ENCODE measurements at places on chromosomes 7 and 10.

DNA sequence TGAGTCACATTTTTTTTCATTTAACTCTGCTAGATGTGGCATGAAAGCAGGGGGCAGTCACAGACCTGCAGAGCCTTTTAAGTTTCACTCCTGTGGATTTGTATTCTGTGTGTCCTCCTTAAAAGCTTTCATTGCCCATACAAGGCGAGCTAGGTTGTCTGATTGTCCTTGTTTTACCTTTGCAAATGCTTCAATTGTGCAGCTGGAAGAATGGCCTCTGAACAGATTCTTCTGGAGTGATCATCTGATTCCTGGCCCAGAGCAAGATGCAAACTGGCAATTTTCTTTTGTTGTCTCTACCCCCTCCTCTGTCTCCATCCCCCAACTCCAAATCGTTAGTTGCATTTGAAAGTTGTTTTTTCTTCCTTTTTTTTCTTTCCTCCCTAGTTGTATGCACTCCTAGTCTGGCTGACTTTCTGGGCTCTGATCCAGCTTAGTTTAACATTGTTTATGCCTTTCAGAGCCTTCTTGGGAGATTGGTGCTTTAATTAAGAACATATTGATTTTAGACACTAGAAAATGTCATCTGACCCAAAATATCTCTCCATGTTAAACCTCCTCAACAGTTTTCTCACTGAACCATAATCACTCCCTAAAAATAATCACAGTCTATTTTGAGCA is 150.2 kb downstream of the REEP3 start:
- peaks cover 55% of the 10 kb centered on the region for H3K4me1 ChIP-seq
- no peaks in the 10 kb centered on the region for H3K36me3 ChIP-seq
- peak overlapping the region; percentile 96 for H3K27ac ChIP-seq
- no peaks in the 10 kb centered on the region for H3K27me3 ChIP-seq

GRCh38 chr10:71978476-71978875 is 14.3 kb downstream of the CHST3 start:
- no peaks in the 10 kb centered on the region for H3K27me3 ChIP-seq
- no peak overlapping the region for H3K4me3 ChIP-seq
- DNase-seq = peak; percentile 50

DNA sequence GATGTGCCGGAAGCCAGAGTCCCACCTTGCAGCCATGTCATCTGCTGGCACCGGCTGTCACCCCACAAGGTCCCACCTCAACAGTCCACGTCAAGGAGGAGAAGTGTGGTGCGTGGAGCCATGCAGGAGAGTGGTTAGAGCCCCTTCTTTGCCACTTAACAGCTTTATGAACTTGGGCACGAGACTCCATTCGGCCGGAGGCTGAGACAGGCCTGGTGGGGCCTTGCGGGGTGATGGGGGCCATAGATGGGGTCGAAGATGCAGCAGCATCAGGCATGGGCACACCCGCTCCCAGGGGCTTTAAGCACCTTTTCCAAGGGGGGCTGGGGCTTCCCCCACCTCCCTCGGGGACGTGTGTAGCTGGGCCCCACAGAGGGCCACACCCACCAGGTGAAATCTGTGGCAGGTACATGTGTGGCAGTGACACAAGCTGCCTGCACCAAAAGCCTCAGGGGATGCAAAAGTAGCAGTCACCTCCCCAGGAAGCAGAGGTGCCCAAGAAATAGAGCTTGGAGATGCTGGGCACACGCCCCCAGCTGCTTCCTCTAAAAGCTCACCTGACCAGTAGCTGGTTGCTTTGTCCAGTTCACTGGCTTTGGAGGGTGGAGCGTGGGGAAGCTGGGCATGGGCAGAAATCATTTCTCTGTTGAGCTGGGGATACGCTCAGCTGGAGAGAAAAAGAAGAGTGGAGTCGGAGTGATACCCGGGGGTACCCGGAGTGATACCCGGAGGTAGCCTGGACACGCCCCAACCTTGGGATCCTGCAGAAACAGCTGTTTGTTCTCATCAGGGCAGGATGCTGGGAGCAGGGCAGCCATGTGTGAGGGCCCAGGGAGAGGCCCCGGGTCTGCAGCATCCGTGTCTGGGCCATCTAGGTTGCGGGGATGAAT is 199.8 kb downstream of the EBF3 start:
- H3K36me3 ChIP-seq = no peaks in the 10 kb centered on the region
- peak; percentile 5 for DNase-seq
- peaks cover 8% of the 10 kb centered on the region for H3K4me1 ChIP-seq
- no peak overlapping the region for H3K4me3 ChIP-seq
- H3K27me3 ChIP-seq = no peaks in the 10 kb centered on the region
- no peak overlapping the region for H3K27ac ChIP-seq

DNA sequence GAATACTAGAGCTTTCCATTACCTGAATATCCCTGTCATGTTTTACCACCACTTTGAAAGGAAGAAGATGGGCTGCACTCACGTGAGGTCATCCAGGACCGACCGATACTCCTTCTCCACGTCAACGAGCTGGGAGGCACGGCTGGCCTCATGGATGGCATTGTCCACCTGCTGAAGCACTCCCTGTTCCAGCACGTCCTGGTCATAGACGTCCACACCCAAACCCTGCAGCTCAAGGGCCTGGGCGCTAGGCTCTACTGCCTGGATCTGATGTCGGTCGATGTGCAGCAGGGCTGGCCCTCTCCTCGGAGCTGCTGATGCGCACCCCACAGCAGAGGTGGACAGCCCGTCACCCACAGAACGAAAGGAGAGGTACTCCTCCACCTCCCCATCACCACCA is 6.5 kb downstream of the ERCC6 start:
- no peak for DNase-seq
- no peak overlapping the region for H3K27ac ChIP-seq
- peaks cover 5% of the 10 kb centered on the region for H3K36me3 ChIP-seq

GRCh38 chr7:115722302-115722977 is 308.1 kb downstream of the TFEC start:
- H3K27me3 ChIP-seq = no peaks in the 10 kb centered on the region
- DNase-seq = no peak
- peaks cover 15% of the 10 kb centered on the region for H3K4me1 ChIP-seq
- no peak overlapping the region for H3K4me3 ChIP-seq
- no peak overlapping the region for H3K27ac ChIP-seq

Measured in WTC11 (cell line).